ENCODE measurements at places on chromosomes 3 and 15.

DNA sequence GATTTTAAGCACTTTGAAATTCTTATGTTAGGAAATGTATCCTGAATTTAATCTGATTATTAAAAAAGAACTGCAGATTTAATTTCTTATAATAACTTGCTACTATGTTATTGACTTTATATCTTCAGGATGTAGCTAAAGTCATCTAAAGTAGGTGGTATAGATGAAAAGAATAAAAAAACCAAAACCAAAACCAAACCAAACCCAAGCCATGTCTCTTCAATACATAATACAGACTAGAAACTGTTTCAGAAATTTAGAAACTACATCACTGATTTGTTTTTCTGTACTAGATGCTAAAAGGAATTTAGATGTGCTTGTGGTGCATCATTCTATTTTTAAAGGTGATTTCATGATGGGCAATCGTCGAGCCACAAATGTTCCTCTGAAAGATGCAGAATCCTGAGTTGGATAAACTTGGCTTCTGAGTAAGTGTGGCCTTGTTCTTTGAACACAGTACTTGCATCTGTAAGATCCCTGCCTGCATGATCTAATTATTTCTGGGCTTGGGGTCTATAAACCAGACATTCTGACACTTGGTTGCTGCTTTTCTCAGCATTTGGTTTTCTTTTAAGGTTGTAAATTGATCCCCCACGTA, 287.1 kb upstream of the SUCLG2 start:
- DNase-seq = no peak

DNA sequence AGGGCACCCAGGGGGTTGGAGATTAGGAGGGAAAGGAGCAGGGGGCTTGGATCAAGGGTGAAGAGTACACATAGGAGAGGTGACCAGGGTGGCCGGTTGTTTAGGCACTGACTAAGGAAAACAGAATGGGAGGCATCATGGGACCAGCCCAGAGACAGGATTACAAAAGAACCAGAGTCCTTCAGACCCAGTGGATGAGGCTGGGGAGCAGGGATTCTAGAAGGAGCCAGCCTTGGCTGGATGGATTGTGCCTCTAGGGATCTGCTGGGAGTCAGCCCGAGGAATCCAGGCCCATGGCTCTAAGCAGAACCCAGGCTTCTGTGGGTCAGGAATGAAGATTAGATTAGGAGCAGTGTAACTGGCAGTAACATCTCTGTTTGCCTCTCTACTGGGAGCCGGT, 98.6 kb downstream of the ARNT2 start:
- DNase-seq = no peak

- DNase-seq = no peak
These were observed 627 bp upstream of the PLS1 start for GRCh38 chr3:142595581-142595950.

GRCh38 chr15:73426323-73426994, 16.5 kb upstream of the REC114 start:
- no peak for DNase-seq

- DNase-seq = peak; percentile 84
These were observed 25.0 kb downstream of the TGFBR2 start for GRCh38 chr3:30631243-30631904.

DNA sequence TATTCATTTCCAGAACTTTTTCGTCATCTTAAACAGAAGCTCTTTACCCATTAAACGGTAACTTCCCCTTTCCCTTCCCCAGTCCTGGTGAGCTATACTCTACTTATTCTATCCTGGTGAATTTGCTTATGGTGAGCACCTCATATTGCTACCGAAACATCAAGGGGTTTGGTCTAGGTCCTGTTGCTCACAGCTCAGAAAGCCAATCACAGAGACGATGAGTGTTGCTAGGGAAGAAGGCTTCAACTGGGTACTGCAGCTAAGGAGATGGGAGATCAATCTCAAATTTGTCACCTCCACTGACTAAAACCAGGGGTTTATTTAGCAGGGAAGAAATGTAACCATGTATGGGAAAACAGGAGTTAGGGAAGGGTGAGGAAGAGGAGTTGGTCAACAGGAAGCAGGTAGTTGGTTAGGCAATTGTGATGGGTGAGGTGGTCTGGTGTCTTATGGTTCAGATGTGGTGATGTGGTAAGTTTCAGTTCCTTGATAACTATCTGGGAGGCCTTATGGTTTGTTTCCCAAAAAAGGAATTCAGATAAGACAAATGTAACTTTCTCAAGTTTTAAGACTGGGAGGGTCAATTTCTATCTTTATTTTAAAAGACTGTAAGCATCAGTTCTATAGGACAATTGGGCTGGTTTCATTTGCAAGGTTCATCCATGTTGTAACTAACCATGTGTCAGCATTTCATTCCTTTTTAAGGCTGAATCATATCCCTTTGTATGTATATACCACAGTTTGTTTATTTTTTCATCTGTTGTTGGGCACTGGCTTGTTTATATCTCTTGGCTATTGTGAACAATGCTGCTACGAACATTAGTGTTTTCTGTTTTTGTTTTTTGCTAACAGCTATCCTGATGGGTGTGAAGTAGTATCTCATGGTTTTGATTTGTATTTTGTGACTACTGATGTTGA, 24.3 kb downstream of the ARHGAP11B start:
- DNase-seq = no peak

DNA sequence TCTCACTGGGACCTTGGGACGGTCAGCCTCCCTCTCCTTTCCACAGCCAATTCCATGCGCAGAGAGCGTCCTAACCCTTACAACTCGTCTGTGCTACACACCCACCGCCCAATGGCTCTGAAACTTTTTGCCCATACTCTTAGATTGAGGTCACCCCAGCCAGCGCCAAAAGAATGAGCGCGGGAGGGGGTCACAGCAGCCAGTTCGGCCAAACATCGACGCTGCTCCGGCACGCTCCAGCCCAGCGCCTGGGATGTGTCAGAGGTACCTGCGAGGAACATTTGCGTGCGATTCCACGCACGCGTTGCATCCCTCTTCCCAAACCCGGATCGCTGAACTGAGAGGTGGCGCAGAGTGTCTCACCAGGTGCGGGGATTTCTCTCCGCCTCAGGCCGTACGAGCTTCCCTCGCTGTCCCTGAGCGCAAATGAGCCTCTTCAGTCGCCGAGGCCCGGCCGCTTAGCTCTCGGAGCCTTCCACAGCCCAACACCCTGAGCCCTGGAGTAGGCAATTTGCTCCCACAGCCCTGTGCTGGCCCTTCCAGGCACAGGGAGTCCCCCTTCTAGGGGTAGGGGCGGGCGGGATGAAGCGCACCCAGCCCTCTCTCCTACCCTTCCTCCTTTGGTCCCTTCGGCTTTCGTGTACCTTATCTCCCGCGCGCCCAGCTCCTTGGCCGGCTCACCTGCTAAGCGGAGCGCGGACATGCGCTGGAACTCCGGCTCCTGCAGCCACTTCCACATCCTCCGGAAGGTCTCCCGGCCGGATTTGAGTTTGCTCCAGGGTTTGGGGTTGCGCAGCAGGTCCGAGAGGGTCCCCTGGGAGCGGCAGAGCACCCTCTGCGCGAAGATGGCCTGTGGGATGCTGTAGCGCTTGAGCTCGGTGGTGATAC, 1.8 kb downstream of the ONECUT1 start:
- no peak for DNase-seq

DNA sequence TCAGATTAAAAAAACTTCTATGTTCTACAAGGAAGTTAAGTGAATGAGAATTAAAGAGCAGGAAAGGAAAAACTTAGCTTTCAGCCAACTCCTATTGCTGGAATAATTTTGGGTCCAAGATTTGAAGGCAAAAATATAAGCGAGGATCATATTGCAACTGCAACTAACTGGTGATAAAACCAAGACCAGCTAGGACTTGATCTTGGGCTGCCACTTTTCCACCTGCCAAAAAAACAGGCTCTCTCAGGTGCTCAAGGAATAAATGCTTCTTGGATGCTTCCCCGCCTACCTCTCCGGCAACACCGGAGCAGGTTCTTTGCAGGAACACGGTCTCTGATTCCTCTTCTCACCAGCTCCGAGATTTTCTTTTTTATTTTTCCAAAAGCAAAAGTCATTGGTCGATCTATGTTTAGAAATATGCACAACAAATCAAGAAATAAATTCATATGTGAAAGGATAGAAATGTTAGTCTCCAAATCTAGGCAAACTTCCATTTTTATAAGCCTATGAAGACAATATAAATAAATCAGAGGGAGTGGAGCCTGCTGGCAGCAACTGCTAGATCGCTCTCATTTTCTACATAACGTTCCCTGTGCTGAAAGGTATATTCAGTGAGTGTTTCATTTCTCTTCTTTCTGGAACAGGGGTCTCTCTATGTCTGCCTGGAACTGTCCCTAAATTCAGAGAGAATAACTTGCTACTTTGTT, 241.9 kb downstream of the NTRK3 start:
- no peak for DNase-seq
